ENCODE measurements at places on chromosomes 12 and 14.

DNA sequence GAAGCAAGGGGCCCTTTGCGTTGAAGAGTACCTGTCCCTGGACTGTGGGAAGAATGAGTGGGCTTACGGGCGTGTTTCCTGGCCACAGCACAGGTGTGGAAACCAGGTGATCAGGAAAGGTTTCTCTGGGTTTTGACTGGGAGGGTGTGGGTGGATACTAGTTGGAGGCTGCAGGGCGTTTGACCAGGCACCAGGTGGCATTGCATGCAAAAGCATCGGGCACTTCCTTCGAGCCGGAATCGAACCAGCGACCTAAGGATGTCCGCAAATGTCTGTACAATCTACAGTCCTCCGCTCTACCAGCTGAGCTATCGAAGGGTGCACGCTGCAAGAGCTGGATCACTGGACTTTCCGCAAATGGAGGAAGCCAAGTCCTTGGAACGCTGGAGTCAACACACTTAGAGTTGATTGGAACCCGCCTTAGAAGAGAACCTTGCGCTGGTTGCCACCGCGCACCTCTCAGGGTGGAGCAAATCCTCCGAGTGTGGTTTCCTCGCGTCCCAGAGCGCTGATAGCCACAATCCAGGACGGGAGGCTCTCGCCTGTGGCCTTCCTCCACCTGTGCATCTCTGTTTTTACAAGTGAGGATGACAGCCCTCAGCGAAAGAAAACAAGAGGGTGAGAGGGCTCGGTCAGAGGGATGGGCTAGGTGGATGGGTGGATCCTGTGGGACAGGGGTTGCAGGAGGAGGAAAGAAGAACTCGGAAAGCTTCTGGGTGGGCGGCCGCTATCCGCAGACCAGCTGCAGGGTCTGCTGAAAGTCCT, 21.2 kb upstream of the RNASE4 start:
- DNase-seq: peak; percentile 55

DNA sequence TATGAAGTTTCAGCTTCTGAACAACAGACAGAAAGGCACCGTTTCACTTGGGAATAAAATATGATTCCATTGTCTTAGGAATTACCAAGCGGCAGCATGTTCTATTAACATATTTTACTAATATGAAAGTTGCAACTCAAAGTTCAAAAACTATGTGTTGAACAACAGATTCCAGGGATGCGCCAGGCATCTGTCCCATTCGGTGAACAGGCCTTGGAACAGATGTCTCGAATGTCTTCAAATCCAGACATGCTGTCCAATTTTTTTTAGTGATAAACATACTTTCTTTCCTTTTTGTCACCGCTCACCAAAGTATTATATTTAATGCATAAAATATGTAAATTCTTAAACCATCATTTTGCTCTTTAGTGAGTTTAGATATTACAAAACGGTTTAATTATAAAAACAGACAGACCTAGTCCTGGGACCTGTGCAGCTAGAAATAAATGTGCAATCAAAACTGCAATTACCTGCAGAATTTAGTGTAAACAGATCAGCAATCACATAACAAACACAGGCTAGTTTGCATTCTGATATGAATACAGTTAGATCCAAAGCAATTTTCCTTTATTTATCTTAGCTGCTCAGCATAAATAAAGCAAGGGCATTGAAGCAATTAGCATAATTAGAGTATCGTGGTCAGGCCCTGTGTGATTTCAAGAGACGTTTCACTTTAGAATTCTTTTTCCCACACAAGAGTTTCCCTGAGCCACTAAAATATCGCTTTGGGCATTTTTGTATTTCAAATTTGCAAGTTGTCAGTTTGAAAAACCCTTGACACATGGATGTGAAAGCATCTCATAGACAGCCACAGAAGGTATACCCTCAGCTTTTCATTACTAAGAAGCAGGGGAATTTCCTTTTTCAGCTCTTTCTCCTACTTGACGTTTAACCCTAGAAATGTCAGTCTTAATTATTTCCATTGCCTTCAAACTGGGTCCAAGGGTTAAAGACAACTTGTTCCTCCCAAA, 420.8 kb downstream of the EGLN3 start:
- DNase-seq: no peak

DNA sequence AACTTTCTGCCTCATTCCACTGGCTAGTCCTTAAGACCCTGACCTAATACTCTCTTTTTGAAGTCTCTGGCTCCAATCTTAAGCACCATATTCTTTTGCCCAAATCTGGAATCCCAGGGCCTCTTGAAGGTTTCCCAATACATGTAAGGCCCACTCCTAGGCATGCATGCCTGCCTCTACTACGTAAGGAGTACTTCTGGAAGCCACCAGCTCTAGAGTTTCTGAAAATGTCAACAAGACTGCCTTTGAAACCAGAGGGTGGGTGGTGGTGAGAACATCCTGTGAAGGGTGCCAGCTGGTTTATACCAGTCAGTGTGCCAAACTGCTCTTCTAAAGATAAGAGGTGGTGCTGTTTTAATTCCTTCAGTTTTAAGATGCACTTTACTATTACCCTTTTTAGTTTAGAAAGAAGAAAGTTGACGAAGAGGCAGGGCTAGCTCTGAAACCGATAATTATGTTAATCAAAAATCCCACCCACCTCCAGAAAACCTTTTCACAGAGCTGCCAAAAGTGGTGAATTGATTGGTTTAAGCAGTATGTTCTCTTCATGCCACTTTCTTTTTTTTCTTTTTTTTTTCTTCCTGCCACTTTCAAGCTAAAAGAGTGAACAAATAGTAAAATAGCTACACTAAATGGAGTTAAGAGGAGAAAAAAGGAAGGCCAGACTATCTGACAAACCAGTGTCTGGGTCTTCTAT, 8.7 kb upstream of the WDR89 start:
- DNase-seq: no peak

DNA sequence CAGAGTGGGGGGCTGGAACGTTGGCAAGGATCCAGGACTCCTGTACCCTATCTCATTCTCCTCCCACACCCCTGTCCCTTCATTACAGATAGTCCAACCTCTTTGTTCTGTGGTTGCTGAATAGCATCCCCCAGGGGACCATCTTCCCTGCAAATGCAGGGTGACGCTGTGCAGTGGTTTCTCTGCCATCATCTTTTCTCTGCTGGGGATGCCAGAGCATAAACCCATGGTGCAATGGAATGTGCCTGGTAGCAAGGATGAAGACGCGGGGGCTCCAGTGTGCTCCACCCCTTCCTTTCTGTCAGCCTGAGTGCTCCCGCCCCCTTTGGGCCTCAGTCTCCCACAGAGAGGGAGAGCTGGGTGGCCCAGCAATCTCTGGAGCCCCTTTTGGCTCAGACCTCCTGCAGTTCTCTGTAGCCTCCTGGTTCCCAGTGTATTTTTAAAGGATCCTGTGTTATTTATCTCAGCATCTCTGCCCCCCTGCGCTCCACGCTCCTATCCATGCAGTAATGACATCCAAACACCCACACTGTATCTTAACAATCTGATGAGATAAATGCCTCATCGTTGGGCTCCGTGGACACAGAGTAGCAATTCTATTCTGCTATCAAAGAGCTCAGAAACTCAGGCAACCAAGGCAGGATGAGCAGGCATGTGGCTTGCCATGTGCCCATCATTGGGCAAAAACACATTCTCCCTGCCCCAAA, 212.8 kb downstream of the CACNA1C start:
- DNase-seq: no peak

GRCh38 chr12:47867495-47867941, 37.3 kb downstream of the VDR start:
- DNase-seq: no peak
